ENCODE measurements at places on chromosomes 12 and 14. TPM values are rescaled to one million over a fixed set of nuclear protein-coding genes. Genes with fewer than 3 reads are reported as not detected.
A peak's percentile ranks its signal among the peaks of the same experiment; 100 is the strongest.

Gene IFNG-AS1
- total RNA-seq: not detected

Gene ERP27
- 0.30 TPM for total RNA-seq

DNA sequence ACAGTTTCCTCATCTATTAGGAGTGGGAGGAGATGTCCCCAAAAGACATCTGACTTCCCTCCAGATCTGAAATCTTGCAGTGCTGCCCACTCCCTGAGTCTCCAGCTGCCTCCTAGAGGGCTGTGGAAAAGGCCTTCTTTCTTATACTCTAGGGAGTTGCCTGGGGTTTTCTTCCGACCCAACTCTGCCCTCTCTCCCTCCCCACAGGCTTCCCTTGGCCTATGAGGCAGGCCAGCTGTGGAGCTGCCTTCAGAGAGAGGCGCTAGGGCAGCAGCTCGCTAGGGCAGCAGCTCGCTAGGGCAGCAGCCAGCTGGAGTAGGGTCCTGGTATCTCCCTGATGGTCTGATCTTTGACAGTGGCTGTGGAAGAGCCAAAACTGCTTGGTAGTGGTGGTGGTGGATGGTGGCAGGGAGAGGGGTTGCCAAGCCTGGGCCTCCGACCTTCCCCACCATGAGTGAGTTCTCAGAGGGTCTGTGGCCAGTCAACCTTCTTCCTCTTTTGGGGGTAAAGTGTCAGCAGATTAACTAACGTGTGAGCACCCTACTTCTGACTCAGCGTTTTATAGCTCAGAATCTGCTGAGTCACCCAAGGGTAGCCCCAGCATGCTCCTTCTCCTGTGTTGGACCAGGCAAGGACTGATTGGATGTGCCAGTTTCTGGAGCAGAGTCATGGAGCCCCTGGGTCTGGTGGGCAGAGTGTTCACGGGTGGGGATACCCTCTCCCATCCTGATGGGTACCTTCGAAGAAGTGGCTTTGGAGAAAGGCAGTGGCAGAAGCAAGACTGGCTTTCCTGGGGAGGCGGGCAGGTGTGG, 2.3 kb downstream of the SLC48A1 start:
- no peak for DNase-seq

DNA sequence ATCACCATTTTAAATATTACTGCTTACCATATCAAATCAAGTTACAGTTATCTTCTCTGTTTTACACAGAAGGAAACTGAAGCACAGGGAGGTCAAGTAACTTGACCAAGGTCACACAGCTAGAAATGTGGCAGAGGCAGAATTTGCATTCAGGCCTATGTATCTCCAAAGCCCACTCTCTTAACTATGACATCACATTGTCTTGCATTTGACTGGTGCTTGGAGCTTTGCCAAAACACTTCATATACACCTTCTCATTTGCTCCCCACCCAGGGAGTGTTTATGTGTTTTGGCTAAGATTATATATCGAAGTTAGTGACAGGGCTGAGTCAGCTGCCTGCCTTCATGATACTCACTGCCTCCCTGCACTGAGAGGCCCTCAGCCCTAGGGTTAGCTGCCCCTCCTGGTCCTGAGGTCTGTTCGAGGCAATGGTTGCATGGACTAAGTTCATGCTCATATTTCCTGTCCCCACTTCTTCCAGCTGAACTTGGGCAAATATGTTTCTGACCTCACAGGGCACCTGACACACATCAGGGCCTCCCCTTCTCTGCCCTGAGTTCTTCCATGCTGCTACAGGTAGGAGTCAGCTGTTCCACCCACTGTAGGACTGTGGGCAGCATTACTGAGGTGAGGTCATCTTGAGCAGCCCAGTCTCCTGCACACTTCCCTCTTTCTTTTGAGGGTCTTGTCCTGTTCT, 1.8 kb downstream of the GALNT6 start:
- DNase-seq: no peak

Gene GPD1
- 129 TPM for total RNA-seq

GRCh38 chr14:70858641-70859040, 48.6 kb upstream of the PCNX1 start:
- no peak for DNase-seq

GRCh38 chr14:101233021-101233366, 328.3 kb upstream of the DIO3 start:
- DNase-seq: peak; percentile 30

Gene CCDC197
- total RNA-seq: not detected

Gene NDUFA12
- total RNA-seq: 41.7 TPM

- no peak for DNase-seq
These were observed 518 bp upstream of the OSBPL8 start for GRCh38 chr12:76560086-76560491.

- DNase-seq: no peak
These were observed 64.9 kb downstream of the EFCAB11 start for GRCh38 chr14:89889626-89890025.

GRCh38 chr14:76742966-76743365, 18.3 kb upstream of the VASH1 start:
- DNase-seq: no peak

DNA sequence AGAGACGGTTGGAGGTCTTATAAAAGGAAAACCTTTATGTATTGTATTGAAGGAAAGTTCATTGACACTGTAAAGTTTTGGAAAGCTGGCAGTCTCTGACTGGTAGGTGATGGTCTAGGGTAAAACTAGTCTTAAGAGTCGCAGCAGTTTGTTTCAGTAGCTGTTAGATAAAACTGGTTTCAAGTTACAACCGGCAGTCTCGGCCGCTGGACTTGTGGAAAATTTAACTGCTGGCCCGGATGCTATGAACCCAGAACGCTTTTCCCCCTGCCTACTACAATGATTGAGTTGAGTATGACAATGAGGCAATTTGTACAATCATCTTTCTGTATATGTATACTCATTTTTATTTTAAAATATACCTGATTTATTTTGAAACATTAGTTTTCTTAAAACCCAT, 1426.9 kb downstream of the AACS start:
- no peak for DNase-seq

Gene TSHR
- total RNA-seq: 0.15 TPM

DNA sequence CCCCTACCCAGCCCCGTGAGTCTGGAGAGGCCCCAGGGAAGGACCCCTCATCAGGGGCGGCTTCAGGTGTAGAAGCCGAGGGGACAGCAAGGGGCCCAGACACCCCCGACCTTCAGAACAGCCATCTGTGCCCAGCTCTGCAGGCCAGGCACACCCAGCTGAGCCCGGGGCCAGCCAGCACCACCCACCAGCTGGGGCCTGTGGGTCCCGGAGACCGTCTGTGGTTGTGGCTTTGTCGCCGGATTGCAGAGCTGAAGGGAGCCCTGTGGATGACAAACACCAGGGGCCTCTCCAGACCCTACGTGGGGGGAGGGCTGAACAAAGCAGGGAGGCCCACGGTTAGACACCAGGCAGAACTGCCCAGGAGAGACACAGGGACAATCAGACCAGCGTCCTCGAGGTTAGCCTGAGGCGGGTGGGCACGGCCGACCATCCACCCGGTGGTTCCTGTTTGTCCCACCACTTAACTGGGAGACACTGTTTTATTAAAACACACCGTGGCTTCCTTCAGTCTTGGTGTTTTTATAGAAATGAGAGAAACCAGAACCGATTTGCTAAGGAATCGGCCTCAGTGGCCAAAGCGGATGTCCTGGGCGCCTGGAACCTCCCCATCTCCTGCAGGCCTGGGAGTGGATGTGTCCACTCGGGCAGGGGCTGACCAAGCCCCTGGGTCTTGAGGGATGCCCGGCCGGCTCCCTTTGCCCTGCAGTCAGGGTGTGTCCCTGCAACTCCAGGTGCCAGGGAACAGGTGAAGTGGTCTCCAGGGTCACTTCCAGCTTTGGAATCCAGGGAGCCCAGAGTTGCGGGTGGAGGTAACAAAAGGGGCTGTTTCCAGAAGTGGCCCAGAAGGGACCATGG, 10.0 kb downstream of the C14orf180 start:
- no peak for DNase-seq

DNA sequence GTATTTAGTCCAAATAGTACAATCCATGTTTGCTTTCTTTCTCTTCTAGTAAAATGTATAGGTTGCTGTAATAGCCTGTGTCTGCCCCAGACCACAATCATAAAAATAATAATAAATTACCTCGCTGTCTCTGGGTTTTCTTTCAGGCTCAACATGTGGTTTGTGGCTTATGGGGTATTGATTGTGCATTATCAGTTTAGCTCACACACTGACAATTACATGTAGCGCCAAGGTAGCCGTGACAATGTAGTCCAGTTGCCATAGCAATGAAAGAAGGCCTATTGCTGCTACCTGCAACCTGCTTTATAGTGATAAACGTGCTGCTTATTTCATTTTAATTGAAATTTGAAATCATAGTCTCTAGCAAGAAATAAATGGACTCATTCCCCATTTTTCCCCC, 1009.8 kb downstream of the NRXN3 start:
- no peak for DNase-seq

GRCh38 chr12:32756476-32757066, 874 bp upstream of the YARS2 start:
- no peak for DNase-seq

GRCh38 chr14:105365681-105366080, 32.7 kb upstream of the TEX22 start:
- DNase-seq: no peak

DNA sequence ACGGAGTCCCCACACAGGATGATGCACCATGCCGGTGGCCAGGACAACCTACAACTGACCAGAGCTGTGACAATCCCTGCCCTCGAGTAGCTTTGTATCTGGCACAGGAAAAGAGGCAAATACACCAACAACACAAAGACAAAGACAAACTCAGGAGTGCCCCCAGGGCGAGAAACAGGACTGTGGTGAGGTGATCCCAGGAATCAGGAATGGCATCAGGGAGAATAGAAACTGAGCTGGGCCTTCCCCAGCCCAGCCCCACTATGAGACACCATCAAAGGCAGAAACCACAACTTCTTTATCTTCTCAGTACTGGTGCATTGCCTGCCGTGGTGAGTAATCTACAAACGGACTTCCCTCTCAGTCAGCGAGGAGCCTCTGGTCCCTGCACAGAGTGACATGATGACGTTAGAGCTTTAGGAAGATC, 157.7 kb downstream of the TTC7B start:
- no peak for DNase-seq

DNA sequence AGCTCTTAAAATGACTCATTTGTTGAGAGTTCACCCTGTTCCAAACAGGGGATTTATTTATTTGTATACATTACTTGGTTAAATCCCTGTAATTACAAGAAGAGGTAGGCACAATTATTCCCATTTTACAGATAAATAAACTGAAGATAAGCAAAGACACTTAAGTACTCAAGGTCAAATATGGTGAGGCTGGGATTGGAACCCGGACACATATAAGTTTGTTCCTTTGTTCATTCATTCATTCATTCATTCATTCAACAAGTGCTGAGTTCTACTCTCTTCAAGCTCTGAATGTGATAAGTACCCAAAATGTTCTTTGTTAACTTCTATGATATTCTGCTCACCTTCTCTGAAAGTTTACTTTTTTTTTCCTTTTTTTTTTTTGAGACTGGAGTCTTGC, 2.4 kb upstream of the TRIM9 start:
- DNase-seq: no peak

Gene ABCD2
- 0.03 TPM for total RNA-seq

DNA sequence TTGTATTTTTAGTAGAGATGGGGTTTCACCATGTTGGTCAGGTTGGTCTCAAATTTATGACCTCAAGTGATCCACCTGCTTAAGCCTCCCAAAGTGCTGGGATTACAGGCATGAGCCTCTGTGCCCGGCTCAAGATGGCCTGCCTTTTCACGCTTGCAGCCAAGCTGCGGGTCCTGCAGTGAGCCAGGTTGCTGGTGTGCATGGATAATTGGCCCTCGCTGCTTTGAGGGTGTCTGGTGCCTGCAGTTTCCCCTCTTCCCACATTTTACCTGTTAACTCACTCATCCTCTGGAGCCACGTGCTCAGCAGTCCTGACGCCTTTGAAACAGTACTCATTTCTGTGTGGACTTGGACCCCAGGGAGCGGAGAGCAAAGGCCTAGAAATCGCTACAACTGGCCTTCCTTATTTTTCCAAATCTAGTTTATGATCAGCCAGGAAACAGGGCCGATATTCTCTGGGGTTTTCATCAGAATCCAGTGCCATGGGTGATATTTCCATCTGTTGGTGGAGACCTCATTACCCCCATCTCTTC, 42.2 kb downstream of the TPCN1 start:
- peak; percentile 81 for DNase-seq

DNA sequence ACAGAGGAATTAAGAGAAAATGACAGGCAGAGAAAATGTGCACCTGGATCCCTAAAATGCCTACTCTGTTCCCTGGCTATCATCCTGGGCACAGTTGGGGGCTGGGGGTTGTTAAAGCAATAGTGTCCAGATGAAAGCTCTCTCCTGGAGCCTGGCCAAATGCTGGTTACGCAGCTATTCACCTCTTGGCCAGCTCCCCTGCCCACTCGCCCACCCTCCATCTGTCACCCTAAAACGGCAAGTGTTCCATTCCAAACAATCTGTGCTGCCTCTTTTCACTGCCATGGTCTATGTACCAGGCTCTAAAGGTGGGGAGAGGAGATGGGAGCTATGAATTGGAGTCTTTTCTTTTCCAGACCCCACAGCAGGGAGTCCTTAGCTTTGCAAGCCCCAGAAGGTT, 24.7 kb upstream of the NPFF start:
- no peak for DNase-seq

GRCh38 chr12:66640691-66641460, 38.0 kb downstream of the GRIP1 start:
- DNase-seq: no peak

DNA sequence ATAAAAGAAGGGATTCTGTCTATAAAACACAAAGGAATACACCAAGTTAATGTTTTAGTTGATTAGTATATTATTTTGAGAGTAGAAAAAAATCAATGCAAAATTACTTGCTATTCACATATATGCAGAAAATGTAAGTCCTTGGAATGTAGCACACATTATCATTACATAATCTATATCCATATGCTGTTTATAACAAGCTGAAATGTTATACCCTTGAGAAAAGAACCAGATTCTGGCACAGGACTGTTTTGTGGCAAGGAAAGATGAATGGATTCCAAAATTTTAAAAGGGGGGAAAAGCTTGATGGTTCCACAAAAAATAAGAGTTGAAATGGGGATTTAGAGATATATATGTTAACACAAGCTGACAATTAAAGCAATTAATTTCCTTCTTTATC, 153.6 kb downstream of the MSRB3 start:
- DNase-seq: no peak

DNA sequence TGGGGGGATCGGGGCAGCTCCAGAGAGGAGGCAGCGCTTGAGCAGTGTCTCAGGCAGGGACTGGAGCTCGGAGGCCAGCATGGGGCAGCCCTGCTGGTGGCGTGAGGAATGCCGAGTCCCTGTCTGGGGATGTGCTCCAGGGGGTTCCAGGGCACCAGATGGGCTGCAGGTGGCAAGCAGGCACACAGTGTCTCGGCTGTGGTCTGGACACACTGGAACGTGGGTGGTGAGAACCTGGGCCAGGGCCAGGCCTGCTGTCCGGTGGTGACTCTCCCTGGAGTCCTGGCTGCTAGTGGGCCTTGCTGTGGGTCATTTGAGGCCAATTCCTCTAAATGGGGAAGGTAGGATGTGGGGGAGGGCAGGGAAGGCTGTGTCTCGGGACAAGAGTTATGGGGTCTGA, 199.4 kb upstream of the RTL1 start:
- no peak for DNase-seq

Gene SMOC1
- total RNA-seq: 75.6 TPM

- peak; percentile 83 for DNase-seq
These were observed 16.1 kb upstream of the KRT73 start for GRCh38 chr12:52634266-52635056.

Data from left lobe of liver (tissue), 2 donors.